Fibroblast of lung (primary cell): ENCODE measurements at places on chromosomes 13 and 19. TPM values are rescaled to one million over a fixed set of nuclear protein-coding genes. Genes with fewer than 3 reads are reported as not detected.

ACP4 gene
- not detected in 2 replicates for total RNA-seq

GRCh38 chr19:45177817-45178261, at the start of gene TRAPPC6A:
Gene TRAPPC6A (minus strand): TSS chr19:45178237. CDS start chr19:45178218, 19 bp downstream.
- DNase-seq: peak; percentile 74

DNA sequence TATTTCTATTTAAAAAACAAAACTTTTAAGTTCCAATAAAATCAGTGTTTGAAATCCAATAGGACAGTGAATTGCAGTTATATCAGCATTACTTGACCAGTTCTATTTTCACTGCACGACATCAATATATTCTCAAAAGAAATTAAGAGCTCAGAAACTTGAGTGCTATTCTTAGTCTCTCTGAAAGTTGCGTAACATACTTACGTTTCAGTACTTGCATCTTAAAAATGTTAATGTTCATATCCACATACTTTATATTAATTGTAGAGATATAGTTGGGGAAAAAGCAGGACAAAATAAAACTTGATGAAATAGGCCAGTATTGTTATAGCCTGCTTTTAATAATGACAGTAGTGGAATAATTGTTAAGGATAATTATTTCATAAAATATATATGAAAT, 720.5 kb upstream of the PCDH9 start:
- no peak for DNase-seq

DNA sequence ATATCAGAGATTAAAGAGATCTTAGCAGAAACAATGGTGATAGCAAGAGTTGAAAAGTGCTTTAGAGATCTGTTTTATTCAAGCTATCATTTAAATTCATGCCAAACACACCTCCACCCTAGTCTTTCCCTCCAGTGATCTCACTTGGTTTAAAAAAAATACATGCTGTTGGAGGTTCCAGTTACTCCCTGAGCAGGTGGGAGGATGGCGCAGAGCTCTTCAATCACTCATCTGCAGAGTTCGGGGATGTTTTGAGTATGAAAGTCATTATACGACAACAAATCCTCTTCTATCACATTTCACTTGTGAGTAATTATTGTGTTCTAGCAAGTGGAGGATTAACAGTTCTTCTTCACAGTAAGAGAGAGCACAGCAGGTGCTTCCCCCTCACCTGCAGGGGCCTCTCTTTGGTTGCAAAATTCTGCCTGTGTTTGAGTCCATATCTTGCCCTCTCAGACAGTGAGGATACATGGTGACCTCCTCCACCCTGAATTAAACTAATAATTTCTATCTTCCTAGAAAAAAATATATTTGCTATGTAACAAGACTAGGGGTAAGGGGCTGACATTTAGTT, 376.7 kb downstream of the LIG4 start:
- DNase-seq: no peak

- DNase-seq: peak; percentile 51
Observed at GRCh38 chr13:99796175-99796819, 175.3 kb downstream of the ZIC5 start.

DNA sequence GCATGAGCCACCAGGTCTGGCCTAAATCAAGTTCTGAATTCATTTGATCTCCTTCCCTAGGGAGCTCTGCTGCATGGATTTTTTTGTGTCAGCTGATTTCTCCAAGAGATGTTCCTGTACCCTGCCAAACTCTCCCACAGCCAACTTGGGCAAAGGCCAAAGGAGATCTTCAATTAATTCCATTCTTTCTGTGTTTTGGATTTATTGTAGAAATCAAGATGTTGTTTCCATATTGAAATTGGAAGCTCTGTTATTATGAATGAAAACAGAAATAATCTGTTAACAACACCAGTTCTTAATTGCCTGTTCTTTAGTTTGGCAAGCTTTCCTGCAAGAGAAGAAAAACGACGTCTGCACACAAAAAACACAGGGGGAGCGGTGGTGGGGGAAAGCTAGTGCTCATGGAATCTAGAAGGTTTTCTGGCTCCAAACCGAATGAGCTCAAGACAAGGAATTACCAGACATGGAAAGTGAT, 86.5 kb upstream of the ABCC4 start:
- peak; percentile 26 for DNase-seq
